ENCODE measurements at places on chromosomes 12 and 14.

DNA sequence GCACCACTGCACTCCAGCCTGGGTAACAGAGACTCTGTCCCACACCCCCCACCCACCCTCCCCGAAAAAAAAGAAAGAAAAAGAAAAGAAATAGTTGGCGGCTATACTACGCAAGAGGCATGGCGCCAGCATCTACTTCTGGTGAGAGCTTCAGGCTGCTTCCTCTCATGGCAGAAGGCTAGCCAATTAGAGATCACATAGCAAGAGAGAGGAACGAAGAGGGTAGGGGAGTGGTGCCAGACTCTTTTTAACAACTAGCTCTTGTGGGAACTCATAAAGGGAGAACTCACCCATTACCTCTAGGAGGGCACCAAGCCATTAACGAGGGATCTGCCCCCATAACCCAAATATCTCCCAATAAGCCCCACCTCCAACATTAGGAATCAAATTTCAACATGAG, 6.2 kb downstream of the DENND5B start:
- H3K4me1 ChIP-seq: peaks cover 14% of the 10 kb centered on the region
- H3K4me3 ChIP-seq: no peak overlapping the region
- no peaks in the 10 kb centered on the region for H3K36me3 ChIP-seq
- DNase-seq: no peak

DNA sequence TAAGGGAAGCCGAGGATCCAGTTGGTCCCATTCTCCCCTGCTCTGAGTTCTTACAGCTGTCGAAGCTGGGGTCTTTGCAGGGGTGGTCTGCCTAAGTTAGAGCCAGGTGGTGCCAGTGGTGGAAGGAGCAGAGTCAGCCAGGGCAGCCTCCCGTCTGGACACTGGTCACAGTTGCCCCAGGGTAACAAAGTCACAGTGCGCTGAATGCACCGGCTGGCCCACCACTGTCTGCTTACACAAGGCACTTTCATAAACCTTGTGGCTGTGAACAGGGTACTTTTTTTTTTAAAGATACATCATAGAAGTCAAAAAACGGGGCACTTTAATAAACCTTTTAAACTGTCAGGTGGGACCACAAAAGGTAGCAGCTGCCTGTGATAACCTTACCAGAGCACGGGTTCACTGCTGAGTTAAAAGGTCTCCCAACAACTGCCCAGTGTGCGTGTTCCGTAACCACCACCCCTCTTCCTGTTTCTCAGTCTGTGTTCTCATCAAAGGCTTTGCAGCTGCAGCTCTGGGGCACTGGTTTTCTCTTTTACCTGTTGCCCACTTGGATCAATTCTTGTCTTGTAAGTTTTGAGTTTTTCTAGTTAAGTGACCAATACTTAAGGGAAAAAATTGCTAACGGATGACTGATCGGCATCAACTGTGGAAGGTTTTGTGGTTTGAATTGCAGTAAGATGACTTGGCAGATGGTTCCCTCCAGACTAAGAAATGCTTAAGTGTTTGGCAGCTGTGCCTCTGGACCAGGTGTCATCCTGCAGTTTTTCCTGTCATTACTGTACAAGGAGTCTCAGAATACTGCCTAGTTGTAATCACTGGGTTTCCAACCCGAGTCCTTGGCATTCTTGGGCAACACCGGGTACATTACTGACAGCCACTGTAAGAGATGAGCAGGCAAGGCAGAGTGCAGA, 55.9 kb downstream of the DYNC1H1 start:
- H3K4me3 ChIP-seq: no peak overlapping the region
- no peaks in the 10 kb centered on the region for H3K4me1 ChIP-seq
- DNase-seq: no peak
- H3K36me3 ChIP-seq: peaks cover 83% of the 10 kb centered on the region

- no peak overlapping the region for H3K4me3 ChIP-seq
- DNase-seq: no peak
- no peak overlapping the region for H3K27ac ChIP-seq
- peaks cover 3% of the 10 kb centered on the region for H3K36me3 ChIP-seq
Measured at GRCh38 chr14:104813286-104813685, 12.4 kb downstream of the ZBTB42 start.

GRCh38 chr12:2337031-2338010, 284.5 kb downstream of the CACNA1C start:
- H3K36me3 ChIP-seq: no peaks in the 10 kb centered on the region
- H3K4me1 ChIP-seq: peaks cover 99% of the 10 kb centered on the region
- peak overlapping the region; percentile 96 for H3K27ac ChIP-seq
- no peak overlapping the region for H3K4me3 ChIP-seq
- H3K27me3 ChIP-seq: no peaks in the 10 kb centered on the region

- peak overlapping the region; percentile 26 for H3K4me3 ChIP-seq
- H3K36me3 ChIP-seq: no peaks in the 10 kb centered on the region
- H3K27ac ChIP-seq: peak overlapping the region; percentile 62
- peaks cover 70% of the 10 kb centered on the region for H3K4me1 ChIP-seq
- DNase-seq: no peak
Measured at GRCh38 chr14:95519699-95520098, 3.2 kb upstream of the SYNE3 start.

All from thoracic aorta (tissue), 2 donors.